ENCODE measurements at places on chromosomes 4 and X.

GRCh38 chr4:23269566-23269965 is 576.8 kb downstream of the GBA3 start:
- DNase-seq, result no peak

DNA sequence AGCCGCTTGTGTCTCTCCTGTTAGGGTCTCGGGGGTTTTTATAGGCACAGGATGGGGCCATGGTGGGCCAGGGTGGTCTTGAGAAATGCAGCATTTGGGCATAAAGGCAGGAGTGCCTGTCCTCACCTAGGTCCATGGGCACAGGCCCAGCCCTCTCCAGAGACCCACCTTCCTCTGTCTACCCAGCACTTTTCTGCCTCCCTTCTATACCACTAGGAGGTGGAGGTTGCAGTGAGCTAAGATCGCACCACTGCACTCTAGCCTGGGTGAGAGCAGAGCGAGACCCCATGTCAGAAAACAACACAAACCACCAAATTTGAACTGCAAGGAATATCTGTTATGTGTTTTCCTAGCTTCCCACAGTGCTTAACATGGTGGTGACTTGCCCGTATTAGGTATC is 38.0 kb downstream of the MOB1B start:
- no peak for DNase-seq

DNA sequence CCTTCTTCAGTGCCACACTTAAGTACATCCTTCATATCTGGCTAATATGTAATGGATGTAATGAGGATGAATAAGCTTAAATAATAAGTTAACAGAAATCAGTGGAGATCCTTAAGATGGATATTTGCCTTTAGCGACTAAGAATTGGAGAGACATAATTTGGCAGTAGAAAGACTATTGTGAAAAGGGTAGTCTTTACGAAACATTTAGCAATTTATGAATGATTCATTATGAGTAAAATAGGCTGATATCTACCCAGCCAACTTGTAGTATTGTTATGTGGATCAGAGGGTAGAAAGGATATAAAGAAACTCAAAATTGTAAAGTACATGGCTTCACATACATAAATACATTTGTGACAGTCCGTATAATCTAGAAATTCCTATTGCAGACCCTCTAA is 2371.8 kb downstream of the PCDH7 start:
- DNase-seq, result no peak

DNA sequence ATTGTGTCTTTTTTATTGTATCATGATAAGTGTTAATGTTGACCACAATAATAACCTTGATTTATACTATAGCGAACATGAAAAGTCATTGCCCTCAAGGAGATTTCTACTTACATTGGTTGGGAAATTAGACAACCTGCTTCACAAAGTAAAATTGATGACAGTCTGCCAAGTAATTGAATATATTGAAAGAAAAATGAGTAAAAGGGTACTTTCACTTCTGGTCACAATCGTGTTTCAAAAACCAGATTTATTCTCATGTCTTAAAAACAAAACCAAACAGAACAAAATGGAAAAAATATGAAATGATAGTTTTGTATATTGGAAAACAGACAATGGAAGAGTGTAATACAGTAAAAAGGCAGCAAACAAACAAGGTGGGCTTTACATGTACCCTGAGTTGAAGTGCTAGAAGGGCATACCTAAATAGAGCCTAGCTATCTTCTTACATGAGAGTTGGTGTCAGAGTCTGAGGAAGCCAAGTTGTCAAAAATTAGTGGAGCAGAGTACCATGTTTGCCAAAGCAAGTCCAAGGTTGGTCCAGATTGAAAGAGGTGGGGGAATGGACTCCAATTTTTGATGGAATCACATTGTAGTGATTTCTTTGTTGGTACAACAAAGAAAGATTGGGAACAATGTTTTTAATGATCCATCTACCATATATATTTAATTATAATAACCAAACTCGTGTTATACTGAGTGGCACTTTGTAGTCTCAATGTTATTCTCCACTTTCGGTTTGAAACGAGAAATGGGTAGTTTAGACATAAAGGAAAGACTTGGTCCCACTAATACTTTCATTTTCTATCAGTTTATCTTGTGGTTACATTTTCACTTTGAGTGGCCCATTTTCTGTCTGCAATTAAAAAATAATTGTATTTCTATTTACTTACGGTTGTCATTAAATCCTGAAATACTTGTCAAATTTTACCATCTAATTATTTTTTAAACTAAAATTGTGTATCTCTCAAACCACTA is 775.6 kb downstream of the STIM2 start:
- DNase-seq, result no peak

- DNase-seq, result no peak
Observed at GRCh38 chr4:158327525-158327924, 117.2 kb downstream of the TMEM144 start.

GRCh38 chr4:24922416-24922815 is 9.6 kb upstream of the CCDC149 start:
- DNase-seq, result no peak
